RWPE2 (cell line): ENCODE measurements at places on chromosomes 2 and 18.
A peak's percentile ranks its signal among the peaks of the same experiment; 100 is the strongest.

GRCh38 chr18:31197676-31198075, 35.0 kb upstream of the DSC1 start:
- DNase-seq = no peak

- DNase-seq = no peak
These were observed 3.6 kb upstream of the CAPG start for GRCh38 chr2:85413592-85414420.

- DNase-seq = no peak
These were observed 9.0 kb downstream of the DGUOK start for GRCh38 chr2:73935641-73936040.

GRCh38 chr2:21627938-21628337, 504.2 kb downstream of the TDRD15 start:
- DNase-seq = no peak

DNA sequence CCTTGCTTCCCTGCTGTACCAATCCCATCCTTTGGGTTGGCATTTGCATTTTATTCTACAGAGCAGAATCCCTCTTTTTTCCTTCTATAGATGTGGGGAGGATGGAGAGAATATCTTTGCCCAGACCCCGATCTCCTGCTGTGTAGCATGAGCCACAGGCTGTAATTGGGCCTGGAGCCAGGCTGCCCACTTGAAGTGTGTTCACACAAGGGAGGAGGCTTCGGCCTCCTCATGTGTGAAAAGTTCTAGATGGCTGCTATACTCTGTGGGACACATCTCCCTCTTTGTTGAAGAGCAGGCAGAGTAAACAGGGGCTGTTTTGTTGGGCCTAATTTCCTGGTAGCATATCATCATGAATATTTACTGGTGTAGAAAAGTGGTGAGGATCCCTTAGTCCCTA, 126.3 kb downstream of the XRCC5 start:
- DNase-seq = no peak

DNA sequence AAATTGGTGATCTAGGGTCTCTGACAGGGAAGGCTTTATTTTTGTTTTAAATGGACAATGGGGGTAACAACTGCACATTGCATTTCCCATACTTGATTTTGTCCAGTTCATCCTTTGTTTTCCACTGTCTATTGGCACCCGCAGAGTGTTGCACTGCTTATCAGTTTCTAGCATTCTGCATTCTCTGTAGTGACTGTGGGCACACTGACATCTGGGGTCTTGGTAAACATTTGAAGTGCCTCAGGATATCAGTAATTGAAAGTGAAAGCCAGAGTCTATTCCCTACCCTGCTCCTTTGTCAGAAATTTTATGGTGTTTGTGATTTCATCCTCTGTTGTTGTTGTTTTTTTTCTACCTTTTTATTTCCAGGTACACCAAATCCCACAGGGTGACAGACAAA, 132.1 kb upstream of the EPC2 start:
- DNase-seq = no peak

- no peak for DNase-seq
These were observed 4.9 kb downstream of the HOXD3 start for GRCh38 chr2:176161825-176162626.

- DNase-seq = no peak
These were observed 85.7 kb downstream of the CEP192 start for GRCh38 chr18:13076886-13077285.

DNA sequence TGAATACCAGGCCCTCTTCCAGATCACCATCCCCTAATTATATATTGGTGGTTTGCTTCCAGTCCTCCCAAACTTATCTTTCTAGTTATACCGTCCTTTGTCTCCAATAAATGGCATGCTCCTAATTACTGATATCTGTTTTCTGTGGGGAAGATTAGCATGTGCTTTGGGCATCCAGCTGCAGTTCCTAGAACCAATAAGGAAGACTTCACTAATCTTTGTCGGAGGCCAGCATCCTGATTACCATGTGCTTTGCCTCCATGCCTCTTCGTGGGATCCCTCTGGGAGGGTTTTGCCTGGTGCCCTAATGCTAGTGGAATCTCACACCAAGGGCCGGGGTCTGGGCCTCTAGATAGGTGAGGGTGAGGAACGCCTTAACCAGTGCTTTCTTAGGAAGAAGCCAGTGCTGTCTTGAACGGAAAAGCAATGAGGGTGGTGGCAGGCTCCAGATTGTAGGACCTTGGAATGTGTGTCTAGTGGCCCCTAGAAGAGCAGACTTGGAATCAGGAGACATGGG, 47.7 kb downstream of the ACKR3 start:
- DNase-seq = no peak

DNA sequence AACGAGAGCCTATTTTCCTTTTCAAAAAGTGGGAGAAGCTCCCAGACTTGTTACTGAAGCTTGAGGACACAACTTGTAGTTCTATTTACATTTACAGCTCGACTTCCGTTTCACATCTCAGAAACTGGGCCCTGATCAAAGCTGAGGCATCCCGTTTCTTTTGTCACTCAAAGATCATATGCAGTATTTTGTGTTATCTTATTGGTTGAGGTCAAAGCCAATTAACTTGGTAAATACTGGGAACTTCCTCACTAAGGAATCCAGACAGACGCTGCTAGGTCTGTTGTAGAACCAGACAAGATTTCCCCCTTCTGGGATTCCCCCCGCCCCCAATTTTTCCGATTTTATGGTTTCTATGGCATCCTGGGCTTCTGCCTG, 50.3 kb downstream of the TSN start:
- DNase-seq = no peak

GRCh38 chr18:13725566-13726231, 659 bp downstream of the FAM210A start:
- no peak for DNase-seq

GRCh38 chr2:234291765-234292204, 205.1 kb downstream of the ARL4C start:
- no peak for DNase-seq

DNA sequence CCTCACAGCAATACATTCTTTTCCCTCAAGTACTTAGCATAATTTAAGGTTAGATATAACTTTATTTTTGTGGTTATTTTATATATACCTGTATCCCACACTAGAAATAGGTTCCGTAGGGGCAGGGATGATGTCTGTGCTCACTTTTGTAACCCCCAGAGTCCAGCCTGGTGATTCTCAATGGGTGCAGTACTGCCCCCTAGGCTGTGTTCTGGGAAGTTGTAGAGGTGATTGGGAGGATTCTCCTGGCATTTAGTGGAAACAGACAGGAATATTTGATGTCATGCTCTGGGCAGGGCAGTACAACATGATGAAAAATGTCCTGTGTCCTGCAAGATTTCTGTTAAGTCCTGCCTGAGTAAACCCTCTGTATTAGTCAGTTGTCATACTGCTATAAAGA, 333.3 kb downstream of the PLCL1 start:
- DNase-seq = no peak

DNA sequence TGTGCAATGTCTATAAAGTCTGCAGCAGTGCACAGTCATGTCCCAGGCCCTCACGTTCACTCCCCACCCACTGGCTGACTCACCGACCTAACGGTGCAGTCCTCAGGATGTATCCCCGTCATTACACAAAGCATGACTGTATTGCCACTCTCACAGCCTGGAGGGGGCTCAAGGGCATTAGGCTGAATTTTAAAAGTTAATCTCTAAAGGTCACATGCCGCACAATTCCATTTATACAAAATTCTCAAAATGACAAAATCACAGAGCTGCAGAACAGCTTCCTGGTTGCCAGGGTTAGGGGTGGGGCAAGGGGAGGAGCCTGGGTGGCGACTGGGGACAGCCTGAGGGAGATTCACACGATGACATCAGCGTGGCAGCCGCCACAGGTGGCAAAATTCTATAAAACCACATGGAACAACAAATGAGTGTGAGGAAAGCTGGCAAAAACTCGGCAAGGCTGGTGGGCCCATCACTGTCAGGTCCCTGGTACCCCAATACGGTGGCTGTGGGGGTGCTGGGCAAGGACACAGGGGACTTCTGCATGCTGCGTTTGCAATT, 97.6 kb downstream of the NDUFA10 start:
- peak; percentile 84 for DNase-seq

GRCh38 chr2:45195916-45196315, 186.7 kb upstream of the SIX2 start:
- DNase-seq = no peak

GRCh38 chr18:27081701-27082100, 103.4 kb downstream of the CHST9 start:
- DNase-seq = no peak

DNA sequence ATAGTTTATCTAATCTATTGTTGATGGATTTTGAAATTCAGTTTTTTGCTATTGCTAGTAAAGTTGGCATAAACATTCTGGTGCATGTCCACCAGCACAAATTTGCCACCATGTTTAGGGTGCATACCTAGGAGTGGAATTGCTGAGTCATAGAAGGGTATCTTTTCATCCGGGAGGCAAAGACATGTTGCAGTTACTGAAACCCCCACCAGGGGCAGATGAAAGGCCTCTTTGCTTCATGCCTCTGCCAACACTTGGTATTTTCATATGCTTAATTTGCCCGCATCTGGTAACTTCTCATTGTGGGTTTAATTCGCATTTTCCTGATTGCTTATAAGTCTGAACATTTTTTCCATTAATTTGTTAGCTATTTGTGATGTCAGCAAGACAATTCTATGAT, 8.2 kb downstream of the DCC start:
- DNase-seq = no peak

DNA sequence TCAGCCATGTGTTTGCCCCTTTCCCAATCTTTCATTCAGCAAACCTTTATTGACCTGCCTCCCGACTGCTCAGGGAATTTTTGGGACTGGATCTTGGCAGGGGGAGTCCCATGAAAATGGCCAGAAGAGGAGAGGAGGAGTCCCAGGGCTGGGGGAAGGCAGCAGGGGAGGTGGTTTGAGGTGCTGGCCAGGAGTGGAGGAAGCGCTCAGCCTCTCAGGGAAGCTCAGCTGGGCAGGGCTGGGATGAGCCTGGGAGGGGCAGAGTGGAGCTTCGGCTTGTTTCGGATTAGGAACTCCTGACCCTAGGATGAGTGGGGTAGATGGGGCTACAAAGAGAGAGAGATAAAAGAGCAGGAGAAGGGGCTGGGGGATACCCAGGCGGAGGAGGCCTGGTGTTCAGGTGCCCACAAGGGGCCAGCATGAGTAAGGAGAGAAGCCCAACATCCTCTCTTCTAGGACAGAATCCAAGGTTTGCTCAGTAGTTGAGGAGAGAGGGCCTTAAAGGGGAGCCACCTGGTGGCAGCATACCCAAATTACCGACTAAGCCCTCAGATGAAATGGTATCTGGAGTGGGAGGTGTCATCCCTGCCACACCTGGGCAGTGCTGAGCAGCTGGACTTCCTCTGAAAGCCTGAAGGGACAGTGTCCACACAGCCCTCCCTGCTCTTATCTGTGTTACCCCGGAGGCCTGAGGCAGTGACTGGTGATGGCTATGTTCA, 91.1 kb downstream of the INHBB start:
- DNase-seq = no peak

DNA sequence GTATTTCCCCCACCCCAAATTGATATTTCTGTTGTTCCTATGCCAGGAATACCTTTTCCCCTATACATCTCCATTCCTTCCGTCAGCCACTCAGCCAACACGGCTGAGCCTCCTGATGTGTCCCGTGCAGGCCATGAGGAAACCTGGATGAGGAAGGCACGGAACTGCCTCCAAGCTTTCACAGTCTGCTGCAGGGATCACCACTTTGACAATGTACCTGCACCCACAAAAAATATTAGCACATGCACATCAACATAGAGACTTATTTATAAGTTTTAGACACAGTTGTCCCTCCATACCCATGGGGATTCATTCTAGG, 101.4 kb upstream of the PPP1CB start:
- no peak for DNase-seq

DNA sequence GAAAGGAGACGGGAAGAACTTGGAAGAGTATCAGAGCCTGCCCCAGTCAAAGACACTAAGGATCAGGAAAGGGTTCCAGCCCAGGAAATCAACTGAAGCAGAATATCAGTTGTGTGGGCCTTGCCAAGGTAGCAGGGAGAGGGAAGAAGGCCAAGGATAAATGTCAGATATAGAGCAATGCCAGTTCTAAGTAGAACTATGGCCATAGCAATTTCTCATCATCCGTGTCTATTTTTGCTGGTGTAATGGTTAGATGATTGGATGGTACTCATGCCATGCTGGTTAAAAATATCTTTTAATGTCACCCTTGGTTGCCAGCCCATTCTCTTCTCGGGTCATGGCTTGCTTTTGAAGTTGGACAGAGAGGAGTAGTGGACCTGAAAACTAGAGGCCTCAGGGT, 41.9 kb downstream of the MAIP1 start:
- DNase-seq = no peak

GRCh38 chr18:46721331-46721730, 35.5 kb downstream of the ST8SIA5 start:
- DNase-seq = no peak

DNA sequence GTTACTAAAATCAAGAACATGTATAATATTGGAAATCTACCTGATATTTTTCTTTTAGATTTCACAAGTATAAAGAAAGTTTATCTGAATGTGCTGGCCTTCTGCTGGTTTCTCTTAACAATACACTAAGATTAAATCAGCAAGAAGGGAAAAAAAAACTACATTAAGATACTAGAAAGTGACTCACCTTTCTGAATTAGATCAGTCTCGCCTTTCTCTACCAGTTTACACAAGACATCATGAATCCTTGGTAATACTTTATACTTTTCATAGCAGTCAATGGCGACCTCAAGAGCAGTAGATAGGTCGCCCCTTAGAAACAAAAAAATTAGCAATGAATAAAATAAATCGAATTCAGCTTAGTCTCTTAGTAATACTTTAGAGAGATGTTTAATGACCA, 61.2 kb downstream of the LRPPRC start:
- DNase-seq = no peak

GRCh38 chr18:9647496-9648323, 33.4 kb upstream of the PPP4R1 start:
- DNase-seq = no peak

DNA sequence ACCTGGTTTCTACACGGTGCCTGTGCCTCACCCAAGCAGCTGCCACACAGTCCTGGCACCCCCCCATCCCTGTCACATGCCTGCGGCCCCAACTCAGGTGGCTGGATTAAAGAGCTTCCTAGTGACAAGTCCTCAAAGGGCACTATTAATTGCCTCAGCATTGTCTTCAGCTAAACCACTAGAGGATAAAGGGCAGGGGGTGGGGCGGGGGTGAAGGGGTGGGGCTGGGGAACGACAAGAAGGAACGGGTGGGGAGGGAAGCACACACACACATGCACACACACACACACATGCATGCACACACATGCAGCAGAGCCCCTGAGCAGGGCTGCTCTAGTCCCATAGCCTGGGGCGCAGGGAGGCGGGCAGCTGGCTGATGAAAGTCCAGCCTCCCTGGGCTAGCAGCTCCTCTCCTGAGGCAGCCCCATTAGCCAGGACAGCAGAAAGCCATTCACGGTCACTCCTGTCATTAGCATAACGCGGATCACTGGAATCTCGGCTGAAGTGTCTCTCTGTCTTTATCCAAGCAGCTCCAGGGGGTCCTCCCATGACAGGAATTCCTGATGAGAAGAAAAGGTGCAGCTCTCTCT, 7.4 kb upstream of the TEX261 start:
- DNase-seq = no peak
